RPMI7951 (cell line): ENCODE measurements at places on chromosomes 13 and 19.

DNA sequence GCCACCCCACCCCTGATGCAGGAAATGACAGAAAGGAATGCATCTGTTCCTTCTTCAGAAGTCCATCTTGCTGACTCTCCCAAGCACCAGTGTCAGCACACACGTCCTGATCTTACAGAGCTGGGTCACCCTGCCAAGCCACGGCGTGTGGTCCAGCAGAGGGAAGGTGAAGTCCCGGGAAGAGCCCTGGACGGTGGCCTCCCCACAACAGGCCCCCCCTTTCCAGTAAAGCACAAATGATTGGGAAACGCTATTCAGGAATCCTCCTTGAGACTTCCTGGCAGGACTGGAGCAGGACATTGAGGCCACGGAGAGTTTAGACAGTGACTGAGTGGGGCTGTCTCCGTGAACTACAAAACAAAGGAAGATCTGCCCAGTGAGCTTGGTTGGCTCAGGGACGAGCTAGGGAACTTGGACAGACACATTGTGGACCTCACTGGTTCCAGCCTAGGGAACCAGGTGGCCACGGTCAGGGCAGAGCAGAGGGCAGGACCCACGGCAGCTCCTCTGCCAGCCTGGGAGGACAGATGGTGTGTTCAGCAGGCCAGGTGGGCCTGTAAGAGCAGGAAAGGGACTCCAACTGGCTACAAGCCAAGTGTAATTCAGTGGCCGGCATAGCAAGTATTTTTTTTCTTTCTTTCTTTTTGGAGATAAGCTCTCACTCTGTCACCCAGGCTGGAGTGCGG is 41.7 kb downstream of the ELL start:
- DNase-seq = peak; percentile 84

DNA sequence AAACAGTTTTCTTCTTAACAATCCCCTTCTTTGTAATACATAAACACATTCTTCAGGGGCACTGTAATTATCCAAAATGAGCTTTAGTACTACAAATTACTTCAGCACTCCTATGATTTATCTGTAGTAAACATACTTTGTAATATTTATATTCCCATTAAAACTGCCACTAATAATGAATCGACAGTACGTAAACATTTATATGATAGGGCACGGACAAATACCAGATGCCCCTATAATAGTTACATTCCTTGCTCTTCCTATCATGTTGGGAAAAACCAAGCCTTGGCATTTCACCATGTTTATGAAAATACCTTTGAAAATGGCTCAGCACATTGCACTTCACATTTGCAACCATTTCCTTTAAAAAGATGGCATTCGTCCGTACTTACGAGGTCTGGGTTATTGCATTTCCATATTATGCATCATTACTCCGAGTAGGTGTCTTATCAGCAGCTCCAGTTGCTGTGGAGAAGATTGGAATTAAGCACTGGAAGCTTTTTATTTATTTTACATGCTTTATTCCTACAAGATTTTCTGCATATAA is 1043.4 kb downstream of the DIAPH3 start:
- no peak for DNase-seq

GRCh38 chr19:16229322-16229641 is 31.6 kb downstream of the AP1M1 start:
- DNase-seq = no peak

GRCh38 chr13:30523211-30523610 is 57.5 kb upstream of the HMGB1 start:
- no peak for DNase-seq
